ENCODE measurements at places on chromosomes 1 and 21. TPM values are rescaled to one million over a fixed set of nuclear protein-coding genes. Genes with fewer than 3 reads are reported as not detected.

GRCh38 chr1:247077876-247078257 is 744 bp downstream of the ZNF670 start:
- DNase-seq, result peak; percentile 39

GRCh38 chr1:9599741-9600140 is 11.0 kb downstream of the TMEM201 start:
- DNase-seq, result no peak

DNA sequence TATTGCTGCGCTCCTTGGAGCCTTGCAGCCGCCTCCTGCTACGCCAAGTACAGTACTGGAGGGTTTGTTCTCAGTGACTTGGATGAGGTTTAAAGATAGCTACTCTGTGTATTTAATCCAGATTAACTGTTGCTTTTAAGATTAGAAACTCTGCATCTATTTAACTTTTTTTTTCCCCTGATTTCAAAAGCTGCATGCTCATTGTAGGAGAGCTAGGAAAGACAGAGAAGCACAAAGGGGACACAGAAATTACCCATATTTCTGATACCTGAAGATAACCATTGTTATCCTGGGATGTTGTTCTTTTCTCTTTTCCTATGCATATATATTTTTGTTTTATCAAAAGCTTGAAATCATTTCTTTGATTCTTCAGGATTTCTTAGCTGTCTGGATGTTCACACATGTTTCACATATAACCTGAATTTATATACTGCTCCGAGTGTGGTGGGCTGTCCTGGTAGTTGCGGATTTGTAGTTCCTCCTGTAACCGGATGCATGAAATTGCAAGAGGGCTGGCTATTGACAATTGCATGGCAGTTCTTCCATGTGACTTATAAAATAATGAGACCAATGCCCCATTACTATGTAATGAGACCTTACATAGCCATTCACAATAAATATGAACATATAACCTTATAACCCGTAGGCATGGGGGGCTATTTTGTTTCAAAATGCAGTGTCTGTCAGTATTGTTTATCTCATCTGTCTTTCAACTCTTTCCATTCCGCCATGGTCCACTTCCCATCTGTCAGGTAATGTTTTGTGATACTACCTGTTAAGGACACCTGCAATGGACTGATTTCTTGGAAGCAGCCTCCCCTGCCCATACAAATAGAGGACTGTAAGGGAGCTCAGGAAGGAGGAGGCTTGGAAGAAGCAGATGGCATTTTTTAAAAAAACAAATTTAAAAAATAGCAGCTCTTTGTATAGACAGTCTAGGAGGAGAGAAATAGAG is 1.4 kb downstream of the RAVER2 start:
- DNase-seq, result no peak

DNA sequence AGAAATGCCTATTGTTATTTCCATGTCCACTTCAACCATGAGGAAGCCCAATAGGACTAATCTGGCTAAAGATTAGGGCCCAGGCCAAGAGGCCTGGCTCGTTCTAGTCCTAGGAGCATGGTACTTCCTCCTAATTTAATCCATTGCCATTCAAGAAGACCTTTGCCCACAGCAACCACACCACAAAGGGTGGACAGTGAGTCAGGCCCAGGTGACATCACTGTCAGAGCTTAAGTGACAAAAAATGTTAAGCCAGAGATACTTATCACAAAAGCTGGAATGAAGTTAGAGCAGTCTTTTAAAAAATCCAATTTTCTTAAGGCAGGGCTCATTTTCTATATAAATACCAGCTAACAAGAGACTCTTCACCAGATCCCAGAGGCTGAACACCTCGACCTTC is at the start of gene SPRR3:
SPRR3 (plus strand) TSS at position 368 of the 400 bp plus-strand sequence. CDS start 1,272 bp downstream, outside the sequence.
- DNase-seq, result no peak

GRCh38 chr1:197439708-197440280 is 171.7 kb downstream of the CRB1 start:
- DNase-seq, result no peak

DNA sequence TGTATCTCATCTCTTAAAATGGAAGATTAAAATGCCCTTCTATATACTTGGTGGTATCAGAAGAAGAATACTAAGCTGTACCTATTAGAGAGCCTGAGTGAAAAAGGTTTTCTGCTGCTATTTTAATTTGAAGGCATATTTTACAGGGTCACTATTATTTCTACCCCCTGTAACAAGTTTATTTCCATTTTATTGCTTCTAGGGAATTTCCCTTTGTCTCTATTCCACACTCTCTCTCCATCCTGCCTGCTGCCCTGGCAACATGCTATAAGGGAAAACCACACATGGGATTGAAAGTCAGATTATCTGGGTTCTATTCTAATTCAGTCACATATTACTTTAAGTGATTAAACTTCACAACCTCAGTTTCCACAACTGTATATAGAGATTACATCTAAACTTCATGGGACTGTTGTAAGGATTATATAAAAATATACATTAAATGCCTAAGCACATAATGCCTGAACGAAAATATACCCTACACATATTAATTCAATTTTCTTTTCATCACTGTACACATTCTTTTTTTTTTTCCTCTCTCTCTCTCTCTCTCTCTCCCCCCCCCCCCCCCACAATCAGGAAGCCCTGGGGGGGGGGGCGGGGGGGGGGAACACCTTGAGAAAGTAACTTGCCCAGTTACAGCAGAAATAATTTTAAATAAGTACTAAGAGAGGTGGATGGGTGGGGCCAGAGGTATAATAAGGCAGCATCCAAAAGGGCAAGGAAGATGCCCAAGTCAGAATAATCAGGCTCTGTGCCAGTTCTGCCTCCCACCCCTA is 51.5 kb downstream of the LUZP1 start:
- no peak for DNase-seq

FBXO42 gene
- total RNA-seq, result 11.9 TPM

SFN gene
- total RNA-seq, result 213 TPM

All from epithelial cell of proximal tubule (primary cell).